Stimulated activated CD4-positive, alpha-beta T cell treated with anti-CD3 and anti-CD28 coated beads, Interleukin-2, amount 100 ng/mL, for 48 hours (primary cell): ENCODE measurements at places on chromosomes 12 and 14.
A peak's percentile ranks its signal among the peaks of the same experiment; 100 is the strongest.

- no peak for DNase-seq
These were observed 32.1 kb upstream of the SGPP1 start for GRCh38 chr14:63760014-63760413.

- no peak for DNase-seq
These were observed 5.3 kb downstream of the MYH7 start for GRCh38 chr14:23430016-23430722.

GRCh38 chr14:69237584-69237983, 22.4 kb upstream of the GALNT16 start:
- no peak for DNase-seq

DNA sequence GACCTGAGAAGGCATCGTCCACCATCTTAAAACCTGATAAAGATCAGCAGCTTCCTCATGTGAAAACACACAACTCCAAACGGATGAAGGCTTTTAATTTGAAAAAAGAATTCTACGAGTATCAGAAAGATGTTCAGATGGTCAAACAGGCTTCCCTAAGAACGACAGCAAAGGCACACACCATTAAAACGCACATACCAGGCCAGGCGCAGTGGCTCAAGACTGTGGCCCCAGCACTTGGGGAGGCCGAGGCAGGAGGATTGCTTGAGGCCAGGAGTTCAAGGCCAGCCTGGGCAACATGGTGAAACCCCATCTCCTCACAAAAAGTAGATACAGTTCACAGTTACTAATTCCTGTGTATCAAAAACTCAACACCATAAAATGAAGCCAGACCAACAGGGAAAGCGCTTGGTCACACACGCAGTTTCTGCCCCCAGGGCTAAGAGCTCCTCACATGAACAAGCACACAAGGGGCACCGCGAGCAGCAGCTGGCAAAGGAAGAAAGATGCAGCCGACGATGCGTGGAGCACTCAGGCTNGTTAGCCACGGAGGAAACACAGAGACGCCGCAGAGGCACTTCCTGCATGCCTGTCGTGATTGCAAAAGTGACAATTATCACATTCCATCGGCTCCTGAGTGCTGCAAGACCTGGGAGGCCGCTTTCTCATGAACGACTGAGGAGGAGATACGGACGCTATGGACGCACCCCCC, 78.0 kb downstream of the NOC4L start:
- DNase-seq, result no peak

GRCh38 chr14:81062816-81063215, 107.4 kb downstream of the TSHR start:
- DNase-seq, result no peak

DNA sequence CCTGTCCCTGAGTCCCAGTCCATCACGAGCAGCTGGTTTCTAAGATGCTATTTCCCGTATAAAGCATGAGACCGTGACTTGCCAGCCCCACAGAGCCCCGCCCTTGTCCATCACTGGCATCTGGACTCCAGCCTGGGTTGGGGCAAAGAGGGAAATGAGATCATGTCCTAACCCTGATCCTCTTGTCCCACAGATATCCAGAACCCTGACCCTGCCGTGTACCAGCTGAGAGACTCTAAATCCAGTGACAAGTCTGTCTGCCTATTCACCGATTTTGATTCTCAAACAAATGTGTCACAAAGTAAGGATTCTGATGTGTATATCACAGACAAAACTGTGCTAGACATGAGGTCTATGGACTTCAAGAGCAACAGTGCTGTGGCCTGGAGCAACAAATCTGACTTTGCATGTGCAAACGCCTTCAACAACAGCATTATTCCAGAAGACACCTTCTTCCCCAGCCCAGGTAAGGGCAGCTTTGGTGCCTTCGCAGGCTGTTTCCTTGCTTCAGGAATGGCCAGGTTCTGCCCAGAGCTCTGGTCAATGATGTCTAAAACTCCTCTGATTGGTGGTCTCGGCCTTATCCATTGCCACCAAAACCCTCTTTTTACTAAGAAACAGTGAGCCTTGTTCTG, 41.6 kb downstream of the DAD1 start:
- no peak for DNase-seq

GRCh38 chr12:105069936-105070702, 14.1 kb downstream of the ALDH1L2 start:
- no peak for DNase-seq

DNA sequence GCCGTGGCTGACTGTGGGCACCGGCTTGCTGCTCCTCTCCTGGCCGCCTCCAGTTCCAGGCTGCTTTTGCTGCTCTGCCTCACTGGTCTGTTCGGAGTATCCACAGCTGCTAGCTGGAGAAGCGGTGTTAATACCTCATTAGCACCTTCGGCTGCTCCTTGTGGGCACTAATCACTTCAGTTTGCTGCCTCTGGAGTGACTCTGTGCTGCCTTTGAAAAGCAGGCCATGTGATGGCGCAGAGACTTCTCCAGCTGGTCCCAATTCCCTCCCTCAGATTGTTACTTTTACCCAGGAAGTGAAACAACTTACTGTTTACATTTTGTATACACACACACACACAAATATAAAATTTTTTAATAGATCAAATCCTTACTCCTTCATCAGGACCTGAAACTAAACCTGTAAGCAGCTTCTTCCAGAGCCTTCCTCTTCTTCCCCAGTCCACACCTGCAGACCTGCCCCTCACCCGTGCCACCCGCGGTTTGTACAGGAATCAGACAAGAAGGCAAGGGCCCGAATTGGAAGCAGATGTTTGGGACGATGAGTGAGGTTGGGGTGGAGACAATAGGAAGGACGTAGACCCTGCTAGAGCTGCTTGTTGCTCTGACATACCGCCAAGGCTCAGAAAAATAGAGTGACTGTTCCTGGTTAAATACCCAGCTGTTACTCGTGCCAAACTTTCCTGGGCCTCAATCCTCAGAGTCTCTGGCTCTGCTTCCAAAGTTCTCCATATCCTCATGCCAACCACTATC, 41.5 kb upstream of the LTBP2 start:
- no peak for DNase-seq

DNA sequence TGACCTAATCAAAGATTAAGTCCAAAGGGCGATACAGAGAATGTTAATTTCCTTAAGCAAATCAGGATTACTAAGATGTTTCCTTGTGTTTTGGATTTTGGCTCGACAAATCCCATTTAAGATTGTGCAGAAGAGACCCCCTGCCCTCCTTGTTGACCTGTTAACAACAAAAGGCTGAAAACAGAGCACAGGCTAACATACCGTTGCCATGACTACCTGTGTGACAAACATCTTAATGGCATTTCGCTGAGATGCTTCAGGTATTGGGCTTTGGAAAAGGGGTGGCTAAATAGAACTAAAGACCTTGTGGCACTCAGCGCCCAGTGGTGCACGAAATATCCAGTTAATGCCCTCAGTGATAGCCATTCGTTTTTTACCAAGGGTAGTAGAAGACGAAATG, 1532.3 kb upstream of the TMEM132C start:
- no peak for DNase-seq

GRCh38 chr12:107759410-107759809, 1.5 kb downstream of the PRDM4 start:
- DNase-seq, result no peak

- no peak for DNase-seq
These were observed 169.0 kb upstream of the RTL1 start for GRCh38 chr14:101072531-101072930.

GRCh38 chr12:47244835-47245234, 165.1 kb upstream of the AMIGO2 start:
- DNase-seq, result no peak

DNA sequence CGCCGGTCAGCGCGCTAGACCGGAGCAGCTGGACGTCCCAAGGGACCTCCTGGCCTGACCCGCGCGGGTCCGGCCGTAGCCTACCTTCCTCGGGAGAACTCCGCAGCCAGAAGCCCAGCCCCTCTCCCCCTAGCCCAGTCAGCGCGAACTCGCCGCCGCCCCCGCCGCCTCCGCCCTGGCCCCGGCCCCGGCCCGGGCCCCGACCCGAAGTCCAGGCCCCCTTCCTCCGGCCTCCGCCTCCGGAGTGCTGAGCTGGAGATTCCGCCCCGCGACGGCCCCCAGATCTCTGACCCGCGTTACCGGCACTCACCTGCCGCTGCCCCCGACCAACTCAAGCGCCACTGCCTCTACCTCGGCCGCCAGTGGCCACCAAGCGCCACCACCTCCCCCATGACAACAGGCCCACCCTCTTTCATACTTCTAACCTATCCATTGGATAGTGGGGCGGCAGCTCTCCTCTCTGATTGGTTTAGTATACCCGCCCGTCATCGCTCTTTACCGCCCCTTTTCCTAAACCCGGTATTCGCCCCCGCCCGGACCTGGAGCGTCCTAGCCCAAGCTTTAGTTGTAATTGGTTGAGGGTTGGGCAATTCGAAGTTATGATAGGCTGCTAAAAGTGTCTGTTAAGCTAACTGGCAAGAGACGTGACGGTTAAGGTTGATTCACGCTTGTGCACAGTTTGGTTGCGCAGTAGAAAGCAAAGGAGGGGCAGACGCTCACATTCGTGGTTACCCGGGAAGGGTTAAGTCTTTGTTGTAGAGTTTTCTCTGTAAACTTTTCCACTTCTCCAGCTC, at the start of gene NUMB:
Gene NUMB (minus strand): TSS at position 364 of the 794 bp plus-strand sequence. CDS start 102,795 bp downstream, outside the sequence.
- DNase-seq, result peak; percentile 90

DNA sequence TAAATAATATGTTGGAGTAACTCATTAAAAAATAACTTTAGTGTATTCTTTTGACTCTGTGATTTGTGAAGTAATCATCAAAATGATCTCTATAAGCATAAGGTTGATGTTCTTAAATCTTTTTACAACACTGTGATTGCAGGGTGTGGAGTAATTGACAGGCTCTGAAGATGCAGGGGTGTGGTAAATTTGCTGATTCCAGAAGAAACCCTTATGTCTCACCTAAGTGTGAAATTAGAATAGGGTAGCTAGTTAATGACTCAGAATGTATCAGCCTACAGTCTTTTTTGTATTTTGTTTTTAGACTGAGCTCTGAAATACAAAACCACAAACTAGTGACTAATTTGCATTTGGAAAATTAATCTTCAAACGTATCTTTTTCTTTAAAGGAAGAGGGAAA, 5.9 kb downstream of the PRPF39 start:
- no peak for DNase-seq

DNA sequence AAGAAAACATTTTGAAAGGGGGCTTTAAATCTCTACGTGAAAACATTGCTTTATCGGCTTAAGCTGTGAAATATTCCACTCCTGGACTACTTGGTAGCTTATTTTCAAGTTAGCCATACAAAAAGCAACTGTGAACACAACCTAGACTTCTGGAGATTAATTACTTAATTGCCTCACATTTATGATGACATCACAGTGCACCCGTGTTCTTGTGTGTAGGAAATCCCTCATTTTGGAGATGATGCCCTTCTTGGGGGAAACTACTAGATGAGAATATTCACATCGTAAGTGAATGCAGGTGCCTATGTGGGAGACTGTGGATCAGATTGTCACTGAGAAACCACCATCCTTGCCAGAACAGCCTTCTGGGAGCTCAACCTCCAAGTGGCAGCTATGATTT, 10.5 kb upstream of the B4GALNT3 start:
- no peak for DNase-seq

GRCh38 chr12:3803865-3804472, 51.1 kb upstream of the CRACR2A start:
- DNase-seq, result peak; percentile 69

- DNase-seq, result no peak
These were observed 82.0 kb downstream of the SLC16A7 start for GRCh38 chr12:59677857-59678256.

GRCh38 chr12:131912518-131913274, 16.4 kb upstream of the PUS1 start:
- DNase-seq, result no peak

GRCh38 chr12:1369460-1369859, 224.9 kb downstream of the FBXL14 start:
- DNase-seq, result no peak

DNA sequence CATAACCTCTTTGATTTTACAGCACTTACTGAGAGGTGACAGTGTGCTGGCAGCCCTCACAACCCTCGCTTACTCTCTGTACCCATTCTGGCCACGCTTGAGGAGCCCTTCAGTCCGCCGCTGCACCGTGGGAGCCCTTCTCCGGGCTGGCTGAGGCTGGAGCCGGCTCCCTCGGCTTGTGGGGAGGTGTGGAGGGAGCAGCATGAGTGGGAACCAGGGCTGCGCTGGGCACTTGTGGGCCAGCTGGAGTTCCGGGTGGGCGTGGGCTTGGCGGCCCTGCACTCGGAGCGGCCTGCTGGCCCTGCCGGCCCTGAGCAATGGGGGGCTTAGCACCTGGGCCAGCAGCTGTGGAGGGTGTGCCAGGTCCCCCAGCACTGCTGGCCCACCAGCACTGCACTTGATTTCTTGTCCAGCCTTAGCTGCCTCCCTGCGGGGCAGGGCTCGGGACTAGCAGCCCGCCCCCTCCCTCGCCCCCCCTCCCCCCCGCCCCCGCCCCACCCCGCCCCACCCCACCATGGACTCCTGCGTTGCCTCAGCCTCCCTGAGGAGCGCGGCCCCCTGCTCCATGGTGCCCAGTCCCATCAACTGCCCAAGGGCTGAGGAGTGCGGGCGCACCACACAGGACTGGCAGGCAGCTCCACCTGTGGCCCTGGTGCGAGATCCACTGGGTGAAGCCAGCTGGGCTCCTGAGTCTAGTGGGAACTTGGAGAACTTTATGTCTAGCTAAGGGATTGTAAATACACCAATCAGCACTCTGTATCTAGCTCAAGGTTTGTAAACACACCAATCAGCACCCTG, 9.9 kb downstream of the MDGA2 start:
- no peak for DNase-seq

DNA sequence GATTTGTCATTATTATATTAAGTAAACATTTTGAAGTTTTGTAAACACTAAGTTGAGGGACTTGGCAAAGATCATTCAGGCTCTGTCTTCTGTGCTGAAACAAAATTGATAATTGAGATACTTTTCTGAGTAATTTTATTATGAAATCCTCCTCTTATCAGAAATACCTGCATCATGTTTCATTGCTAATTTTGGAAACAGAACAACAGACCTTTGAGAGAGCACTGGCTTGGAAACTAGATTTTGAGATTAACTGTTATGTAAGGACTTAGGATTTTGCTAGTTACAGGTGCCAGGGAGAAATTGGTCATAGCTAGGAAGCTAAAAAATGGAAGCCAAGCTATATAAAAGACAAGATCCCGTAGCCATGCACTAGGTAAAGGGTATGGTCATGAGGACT, 201.7 kb upstream of the DCN start:
- no peak for DNase-seq

DNA sequence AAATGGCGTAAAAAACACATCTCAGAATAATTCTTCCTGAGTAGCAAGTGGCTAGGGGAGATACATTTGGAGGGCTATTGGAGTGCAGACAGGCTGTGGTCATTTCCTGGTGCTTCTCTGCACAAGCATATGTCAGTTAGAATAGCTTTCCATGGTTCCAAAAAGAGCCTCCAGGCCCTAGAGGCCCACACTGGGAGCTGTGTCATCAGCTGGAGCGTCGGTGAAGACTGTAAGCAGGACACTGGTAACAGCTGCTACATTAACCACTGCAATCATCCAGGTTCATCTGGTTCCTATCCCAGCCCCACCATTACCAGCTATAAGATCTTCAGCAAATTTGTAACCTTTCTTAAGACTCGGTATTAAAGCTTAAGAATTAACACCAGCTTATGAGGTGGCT, 31.7 kb upstream of the APPL2 start:
- DNase-seq, result no peak

GRCh38 chr12:50220363-50220995, 53.3 kb upstream of the CERS5 start:
- DNase-seq, result peak; percentile 41
